ENCODE measurements at places on chromosomes 2 and 18.
A peak's percentile ranks its signal among the peaks of the same experiment; 100 is the strongest.

DNA sequence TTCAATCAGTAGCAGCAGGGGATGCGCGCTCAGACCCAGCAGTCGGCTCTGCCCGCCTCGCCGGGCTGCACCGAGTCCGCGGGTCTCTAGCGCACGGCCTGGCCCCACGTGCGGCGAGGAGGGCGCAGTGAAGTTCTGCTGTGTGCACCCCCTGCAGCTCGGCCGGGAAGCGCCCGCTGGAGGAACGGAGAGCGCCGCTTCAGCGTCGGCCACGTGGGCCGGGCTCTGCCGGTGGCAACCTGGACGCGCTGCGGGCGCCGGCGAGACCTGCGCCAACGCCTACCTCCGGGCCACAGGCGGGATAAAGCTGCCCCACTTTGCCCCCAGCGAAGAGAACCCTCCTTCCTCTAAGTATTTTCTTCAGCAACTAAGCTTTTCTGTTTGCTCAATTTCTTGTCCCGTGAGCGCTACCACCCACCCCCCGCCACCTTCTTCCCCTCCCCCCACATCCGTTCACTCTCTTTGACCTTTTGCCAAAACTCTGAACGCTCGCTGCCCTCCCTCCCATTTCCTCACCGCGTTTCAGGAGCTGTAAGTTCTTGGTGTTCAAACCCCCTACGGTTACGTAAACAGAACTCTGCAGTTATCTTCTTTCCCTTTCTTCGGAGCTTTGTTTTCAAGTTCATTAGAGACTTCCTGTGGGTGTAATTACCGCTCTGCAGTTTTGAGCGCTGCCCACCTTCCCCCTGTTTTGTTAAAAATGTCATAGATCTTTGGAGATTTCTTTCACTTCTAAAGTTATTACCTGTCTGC is 42.6 kb upstream of the EDAR start:
- H3K27me3 ChIP-seq = no peaks in the 10 kb centered on the region
- peak overlapping the region; percentile 89 for H3K27ac ChIP-seq
- peaks cover 27% of the 10 kb centered on the region for H3K4me1 ChIP-seq
- peaks cover 6% of the 10 kb centered on the region for H3K36me3 ChIP-seq
- peak overlapping the region; percentile 86 for H3K4me3 ChIP-seq
- DNase-seq = peak; percentile 38

- H3K36me3 ChIP-seq = no peaks in the 10 kb centered on the region
- no peak for DNase-seq
- no peaks in the 10 kb centered on the region for H3K4me1 ChIP-seq
Observed at GRCh38 chr2:223076573-223076972, 24.6 kb downstream of the KCNE4 start.

- no peak overlapping the region for H3K4me3 ChIP-seq
- no peak for DNase-seq
- peaks cover 28% of the 10 kb centered on the region for H3K4me1 ChIP-seq
- H3K27me3 ChIP-seq = no peaks in the 10 kb centered on the region
- H3K27ac ChIP-seq = no peak overlapping the region
Observed at GRCh38 chr2:200453853-200454534, 55.9 kb downstream of the KCTD18 start.

GRCh38 chr2:106096299-106097037 is 97.6 kb downstream of the UXS1 start:
- H3K27ac ChIP-seq = peak overlapping the region; percentile 86
- H3K36me3 ChIP-seq = peaks cover 35% of the 10 kb centered on the region
- H3K4me1 ChIP-seq = peaks cover 31% of the 10 kb centered on the region
- no peak for DNase-seq

DNA sequence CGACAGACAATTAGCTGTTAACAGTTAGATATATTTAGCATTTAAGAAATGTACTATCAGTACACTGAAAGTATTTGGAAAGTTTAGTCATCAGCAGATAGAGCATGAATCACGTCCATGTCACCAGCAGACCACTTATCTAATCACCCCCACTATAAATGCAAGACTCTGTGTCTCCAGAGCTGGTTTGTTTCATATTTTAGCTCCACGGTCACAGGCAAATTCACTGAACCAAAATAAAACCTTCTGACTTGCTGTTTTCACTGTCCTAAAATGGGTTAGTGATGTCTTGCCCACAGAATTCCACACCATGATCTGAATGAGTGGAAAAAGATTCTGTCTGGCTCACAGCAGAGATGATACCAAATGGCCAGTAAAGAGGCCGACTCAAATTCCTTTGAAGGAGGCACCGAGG is 64.9 kb downstream of the CDH2 start:
- H3K4me1 ChIP-seq = no peaks in the 10 kb centered on the region
- H3K27ac ChIP-seq = no peak overlapping the region
- H3K36me3 ChIP-seq = no peaks in the 10 kb centered on the region
- no peak for DNase-seq
